ENCODE measurements at places on chromosomes 6 and 20.

GRCh38 chr6:130482645-130483390 lies 117.0 kb downstream of the TMEM200A start:
- DNase-seq, result no peak

DNA sequence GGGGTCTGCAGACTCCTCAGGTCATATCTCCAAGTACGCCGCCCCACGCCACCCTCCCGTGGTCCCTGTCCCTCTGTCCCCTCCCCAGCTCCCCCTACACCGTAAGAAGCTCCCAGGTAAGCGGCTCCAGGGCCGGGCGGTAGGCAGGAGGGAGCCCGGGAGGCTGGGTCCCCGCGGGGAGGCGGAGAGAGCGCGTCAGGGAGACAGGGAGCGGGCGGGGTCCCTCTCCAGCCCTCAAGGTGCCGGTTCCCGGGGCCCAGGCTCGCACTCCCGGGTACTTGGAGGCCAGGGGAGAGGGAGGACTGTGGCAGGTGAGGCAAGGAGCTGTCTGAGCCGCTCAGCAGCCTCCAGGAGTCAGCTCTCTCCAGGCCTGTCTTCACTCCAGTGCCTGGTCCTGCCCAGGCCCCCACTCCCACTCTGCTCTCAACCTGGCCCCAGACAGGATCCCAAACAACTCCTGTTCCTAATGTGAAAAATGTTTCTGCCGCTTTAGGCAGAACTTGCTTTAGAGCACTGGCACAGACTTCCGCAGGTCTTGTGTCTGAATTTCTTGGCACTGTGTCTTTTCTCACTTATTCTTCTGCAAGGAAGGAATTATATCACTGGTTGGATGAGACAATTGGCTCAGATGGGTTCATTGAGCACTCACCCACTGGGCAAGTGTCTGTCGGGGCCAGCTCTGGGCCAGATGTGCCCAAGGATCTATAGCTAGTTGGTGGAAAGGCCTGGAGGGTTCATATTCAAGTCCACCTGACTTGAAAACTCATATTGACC lies 36.6 kb downstream of the HLA-G start:
- no peak for DNase-seq

DNA sequence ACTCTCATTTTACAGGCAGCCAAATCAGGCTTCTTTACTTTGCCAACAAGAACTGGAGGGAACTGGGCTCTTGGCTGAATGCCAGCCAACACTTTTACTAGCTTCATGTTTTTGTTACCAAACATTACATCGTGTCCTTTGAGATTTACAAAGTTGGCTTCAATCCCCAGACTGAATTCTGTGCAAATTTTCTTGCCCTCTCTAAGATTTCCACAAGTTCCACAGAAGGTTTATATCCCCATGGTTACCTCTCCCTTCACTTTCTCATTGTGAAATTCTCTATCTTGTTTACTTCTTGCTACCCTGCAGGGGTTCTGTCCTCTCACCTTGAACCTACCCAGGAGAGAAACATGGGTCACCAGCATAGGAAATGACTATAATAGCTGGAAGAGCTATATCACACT lies 37.6 kb upstream of the PLCB1 start:
- no peak for DNase-seq

DNA sequence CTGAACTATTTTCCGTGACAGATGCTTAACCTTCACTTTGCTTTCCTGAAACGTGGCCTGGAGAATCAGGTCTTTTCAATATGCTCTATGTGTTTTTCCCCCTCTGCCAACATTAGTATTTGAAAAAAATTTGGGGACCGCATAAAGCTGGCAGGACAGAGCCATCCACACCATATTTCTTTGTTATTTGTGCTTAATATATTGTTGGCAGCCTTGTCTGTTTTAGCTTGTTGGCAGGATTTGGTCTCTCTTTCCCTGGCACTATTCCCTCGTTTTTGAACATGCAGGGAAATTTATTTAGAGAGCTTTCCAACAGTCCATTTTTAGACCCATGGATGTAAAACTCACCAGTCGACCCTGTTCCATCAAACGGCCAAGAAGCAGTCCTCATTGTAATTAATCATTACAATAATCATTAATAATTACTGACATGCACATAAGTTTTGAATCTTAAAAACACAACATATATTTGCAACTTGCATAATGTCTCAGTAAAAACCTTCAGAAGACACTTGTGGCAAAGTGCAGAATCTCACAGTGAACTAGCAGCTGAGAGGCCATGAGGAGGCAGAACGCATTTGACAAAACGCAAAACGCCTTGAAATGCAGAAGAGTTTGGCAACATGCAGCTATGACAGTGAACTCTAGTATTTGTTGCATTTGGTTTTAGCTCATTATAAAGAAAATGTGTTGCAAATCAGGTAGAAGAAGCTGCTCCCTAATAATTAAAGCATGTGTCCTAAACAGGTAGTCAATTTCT lies 514.2 kb downstream of the C6orf118 start:
- DNase-seq, result no peak

DNA sequence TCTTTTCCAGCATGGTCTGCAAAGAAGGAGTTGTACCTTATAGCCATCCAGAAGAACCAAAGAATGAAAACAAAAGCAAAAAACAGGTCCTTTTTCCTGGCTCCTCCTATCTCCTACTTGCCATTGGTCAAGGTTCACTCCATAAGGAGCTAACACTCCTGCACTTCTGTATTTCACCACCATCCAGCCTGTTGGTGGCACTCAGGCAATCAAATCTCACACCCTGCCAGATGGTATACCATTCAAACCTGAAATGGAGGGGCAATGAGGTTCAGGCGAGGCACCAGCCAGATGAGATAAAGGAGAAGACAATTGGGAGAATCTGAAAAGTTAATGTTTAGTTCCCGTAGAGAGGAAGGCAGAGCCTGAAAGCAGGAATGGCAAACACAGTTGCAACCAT lies 203.8 kb downstream of the ALDH8A1 start:
- no peak for DNase-seq

DNA sequence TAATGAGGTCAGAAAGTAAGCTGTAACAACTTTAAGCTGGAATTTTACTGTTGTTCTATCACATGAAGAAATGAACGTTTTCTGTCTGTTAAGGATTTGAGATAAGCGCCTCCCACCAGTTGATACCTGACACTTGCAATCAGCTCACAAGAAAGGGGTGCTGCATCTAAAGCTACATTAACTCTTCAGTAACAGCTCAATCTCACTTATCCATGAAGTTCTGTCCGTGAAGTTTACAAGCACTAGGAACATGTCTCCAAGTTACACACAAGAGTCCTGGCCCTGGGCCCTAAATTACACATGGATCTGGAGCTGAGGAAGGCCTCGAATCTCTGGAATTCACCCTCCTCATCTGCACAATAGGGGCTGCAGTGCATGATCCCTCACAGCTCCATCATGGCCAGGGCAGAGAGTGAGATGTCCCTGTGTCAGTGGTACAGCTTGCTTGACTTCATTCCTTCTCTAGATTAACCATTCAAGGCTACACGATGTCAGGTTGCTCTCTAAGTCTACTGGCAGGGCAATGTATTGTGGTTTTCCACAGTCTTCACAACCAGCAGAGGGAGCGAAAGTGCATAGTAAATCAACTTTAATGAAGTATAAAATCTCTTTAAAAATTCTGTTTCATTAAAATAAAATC lies 182.4 kb upstream of the MCHR2 start:
- DNase-seq, result no peak

DNA sequence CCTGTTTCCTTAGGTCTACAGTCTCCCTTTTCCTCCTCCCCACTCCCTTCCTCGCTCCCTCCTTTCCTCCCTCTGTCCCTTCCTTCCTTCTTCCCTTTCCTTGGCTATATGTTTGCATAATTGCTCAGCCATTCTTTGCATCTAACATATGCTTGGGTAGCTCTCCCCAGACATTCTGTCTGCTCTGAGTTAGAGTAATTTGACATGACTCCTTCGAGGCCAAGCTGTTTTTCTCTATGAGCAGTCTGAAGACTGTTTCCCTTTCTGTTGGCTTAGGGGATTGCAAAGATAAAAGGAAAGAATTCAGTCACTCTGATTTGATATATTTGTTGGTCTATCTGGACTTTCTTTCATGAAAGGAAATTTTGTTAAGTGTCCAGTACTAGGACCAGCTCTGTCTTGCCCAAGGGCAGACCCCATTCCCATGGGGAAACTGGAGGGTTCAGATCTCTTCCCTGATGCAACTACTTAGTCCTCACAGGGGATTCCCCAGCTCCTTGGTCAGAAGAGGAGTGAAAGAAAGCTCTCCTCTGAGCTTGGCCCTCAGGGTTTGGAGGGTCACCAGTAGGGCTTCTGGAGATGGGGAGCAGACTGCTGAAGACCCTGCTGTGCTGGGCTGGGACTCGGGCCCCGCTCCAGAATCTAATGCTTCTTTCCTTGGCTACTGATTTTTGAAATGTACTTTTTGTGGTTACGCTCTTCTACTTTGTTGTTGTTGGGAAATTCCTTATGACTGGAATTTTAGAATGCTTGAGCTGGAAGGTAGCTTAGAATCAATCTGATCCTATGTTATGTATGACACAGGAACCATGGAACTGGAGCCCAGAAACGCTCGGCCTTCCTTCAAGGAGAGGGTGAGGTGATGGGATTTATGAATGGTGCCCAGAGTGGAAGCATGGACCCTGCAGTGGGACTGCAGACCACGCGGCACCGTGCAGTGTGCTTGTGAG lies 63.7 kb upstream of the SLC22A23 start:
- DNase-seq, result no peak

- no peak for DNase-seq
Observed at GRCh38 chr6:152984513-152984872, 1.7 kb upstream of the FBXO5 start.

DNA sequence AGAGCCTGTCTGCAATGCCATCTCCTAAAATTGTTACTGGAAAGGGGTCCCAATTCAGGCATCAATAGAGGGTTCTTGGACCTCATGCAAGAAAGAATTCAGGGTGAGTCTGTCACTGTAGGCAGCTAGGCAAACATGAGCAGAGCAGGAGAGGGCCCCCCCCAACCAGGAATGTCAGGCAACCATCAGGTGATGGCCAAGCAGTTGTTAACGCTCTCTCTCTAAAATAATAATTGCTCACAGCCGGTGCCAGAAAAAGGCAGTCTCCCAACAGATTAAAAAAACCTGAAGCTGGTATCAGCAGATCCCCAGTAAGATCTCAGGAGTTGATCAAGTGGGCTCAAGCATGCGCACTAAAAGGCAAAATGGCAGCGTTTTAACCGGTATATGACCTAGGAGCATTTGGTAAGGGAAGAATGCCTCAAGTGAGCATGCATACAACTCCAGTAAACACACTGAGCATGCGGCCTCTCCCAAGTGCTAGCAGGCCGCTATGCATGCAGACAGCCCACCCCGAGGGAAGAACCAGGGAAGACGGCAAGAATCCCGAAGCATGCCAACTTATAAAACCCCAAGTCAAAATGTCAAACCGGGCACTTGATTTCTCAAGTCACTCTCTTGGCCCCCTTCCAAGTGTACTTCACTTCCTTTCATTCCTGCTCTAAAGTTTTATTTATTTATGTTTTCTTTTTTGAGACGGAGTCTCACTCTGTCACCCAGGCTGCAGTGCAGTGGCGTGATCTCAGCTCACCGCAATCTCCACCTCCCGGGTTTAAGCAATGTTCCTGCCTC lies 44.0 kb upstream of the RNGTT start:
- DNase-seq, result no peak

DNA sequence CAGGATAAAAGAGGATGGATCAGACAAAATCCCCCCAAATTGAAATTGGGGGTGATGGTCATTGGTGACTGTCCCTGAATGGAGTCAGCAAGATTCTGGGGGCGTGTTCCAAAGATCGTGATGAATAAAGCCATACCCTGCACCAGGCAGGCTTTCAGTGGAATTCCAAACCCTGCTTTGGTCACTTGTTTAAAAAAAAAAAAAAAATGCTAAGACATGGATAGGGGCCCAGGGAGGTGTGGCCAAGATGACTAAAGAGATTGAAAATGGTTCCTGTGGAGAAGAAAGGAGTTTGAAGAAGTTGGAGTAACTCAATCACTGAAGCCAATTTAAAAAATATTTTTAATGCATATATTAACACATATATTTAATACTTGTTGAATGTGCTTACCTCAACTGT lies 161.4 kb upstream of the KCNG1 start:
- DNase-seq, result no peak

DNA sequence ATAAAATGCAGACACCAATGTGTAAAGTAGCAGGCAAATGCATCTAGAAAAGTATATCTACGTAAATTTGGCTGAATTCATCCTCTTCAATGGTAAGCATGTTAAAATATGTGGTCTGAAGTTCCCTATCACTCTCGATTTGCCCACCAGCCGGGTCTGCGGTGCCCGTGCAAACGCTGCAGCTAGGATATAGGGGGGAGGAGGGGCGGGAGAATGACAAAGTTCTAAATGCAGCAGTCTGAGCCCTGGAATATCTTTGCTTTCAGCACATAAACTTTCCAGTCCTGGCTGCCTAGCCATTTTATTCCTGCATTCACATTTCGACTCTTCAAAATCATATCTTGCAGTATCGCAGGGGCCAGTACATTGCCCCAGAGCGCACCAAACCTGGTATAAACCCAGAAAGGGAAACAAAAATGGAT lies 708 bp downstream of the NRN1 start:
- DNase-seq, result no peak

GRCh38 chr6:168355716-168356522 lies 36.3 kb upstream of the DACT2 start:
- no peak for DNase-seq

GRCh38 chr20:10642856-10643559 lies 30.8 kb downstream of the JAG1 start:
- no peak for DNase-seq

GRCh38 chr6:132261354-132261753 lies 139.9 kb downstream of the MOXD1 start:
- DNase-seq, result no peak

DNA sequence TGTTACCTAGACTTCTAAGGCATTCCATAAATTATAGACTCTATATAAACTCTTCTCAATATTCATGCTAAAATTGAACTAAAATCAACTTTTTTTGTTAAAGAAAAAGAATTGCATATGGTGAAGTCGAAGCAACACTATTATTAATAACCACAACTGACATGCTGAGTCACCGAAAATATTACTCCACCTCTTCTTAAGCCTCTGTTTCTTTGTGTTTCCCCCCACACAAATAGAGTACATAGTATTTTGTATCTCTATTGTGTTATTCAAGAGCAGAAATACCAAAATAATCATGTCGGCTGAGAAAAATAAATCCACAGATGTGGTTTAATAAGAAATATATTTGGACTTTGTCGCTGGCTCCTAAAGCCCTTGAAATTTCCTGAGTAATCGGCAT lies 23.8 kb downstream of the TFB1M start:
- DNase-seq, result no peak

- DNase-seq, result no peak
Observed at GRCh38 chr6:81727876-81728517, 24.5 kb downstream of the TENT5A start.

GRCh38 chr6:21264288-21265033 lies 329.1 kb upstream of the SOX4 start:
- no peak for DNase-seq
